T-helper 17 cell (primary cell): ENCODE measurements at places on chromosomes 6 and 20. TPM values are rescaled to one million over a fixed set of nuclear protein-coding genes. Genes with fewer than 3 reads are reported as not detected.

The SYNDIG1 gene
- not detected for total RNA-seq

DNA sequence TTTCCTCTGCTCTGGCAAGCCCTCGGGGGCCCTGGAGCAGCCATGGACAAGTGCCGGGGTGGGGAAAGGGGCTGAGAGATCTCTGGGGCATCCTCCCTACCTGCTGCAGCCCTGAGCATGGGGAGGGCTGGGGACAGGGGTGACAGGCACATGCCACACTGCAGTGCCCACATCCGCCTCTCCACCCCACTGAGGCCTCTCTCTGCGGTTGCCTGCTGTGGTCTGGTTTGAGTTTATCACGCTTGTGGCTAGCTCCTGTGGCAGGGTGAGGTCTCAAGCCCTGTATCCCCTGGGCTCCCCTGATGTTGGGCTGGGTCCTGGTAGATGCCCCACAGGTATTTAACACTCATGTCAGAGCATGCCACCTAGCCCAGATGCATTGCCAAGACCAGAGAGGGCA, 52.9 kb upstream of the MLN start:
- peak overlapping the region; percentile 53 for H3K4me3 ChIP-seq
- H3K27me3 ChIP-seq: peaks cover 14% of the 10 kb centered on the region
- no peaks in the 10 kb centered on the region for H3K36me3 ChIP-seq
- DNase-seq: peak; percentile 43

DNA sequence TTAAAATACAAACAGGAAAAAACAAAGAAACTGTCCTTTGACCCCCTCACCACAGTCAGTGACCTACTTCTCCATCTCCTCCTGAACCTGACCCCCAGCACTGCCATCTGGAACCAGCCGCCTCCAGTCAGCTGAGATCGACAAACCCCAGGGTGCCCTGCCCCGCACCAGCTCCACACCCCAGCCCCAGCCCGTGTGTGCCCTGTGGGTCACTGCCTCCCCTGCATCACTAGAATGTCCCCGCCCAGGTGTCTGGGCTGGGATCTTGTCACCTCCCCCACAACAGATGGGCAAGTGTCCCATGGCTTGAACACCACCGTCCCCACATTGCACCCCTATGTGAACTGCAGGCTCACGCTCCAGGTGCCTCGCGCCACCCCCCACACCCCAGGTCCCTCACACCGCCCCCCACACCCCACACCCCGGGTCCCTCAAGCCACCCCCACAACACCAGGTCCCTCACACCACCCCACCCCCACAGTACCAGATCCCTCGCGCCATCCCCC, 13.3 kb downstream of the TAF4 start:
- peak overlapping the region; percentile 29 for H3K27ac ChIP-seq
- DNase-seq: no peak
- H3K36me3 ChIP-seq: peaks cover 2% of the 10 kb centered on the region
- H3K27me3 ChIP-seq: no peaks in the 10 kb centered on the region

The SMLR1 gene
- not detected for total RNA-seq

GRCh38 chr6:129890164-129890563, 29.0 kb upstream of the TMEM244 start:
- H3K4me3 ChIP-seq: no peak overlapping the region
- H3K4me1 ChIP-seq: peaks cover 5% of the 10 kb centered on the region
- H3K27me3 ChIP-seq: no peaks in the 10 kb centered on the region
- DNase-seq: no peak

- peaks cover 8% of the 10 kb centered on the region for H3K4me1 ChIP-seq
- H3K27ac ChIP-seq: no peak overlapping the region
- H3K36me3 ChIP-seq: peaks cover 8% of the 10 kb centered on the region
- no peak overlapping the region for H3K4me3 ChIP-seq
- H3K27me3 ChIP-seq: peaks cover 26% of the 10 kb centered on the region
- no peak for DNase-seq
Observed at GRCh38 chr20:47691625-47692024, 93.7 kb downstream of the SULF2 start.

DNA sequence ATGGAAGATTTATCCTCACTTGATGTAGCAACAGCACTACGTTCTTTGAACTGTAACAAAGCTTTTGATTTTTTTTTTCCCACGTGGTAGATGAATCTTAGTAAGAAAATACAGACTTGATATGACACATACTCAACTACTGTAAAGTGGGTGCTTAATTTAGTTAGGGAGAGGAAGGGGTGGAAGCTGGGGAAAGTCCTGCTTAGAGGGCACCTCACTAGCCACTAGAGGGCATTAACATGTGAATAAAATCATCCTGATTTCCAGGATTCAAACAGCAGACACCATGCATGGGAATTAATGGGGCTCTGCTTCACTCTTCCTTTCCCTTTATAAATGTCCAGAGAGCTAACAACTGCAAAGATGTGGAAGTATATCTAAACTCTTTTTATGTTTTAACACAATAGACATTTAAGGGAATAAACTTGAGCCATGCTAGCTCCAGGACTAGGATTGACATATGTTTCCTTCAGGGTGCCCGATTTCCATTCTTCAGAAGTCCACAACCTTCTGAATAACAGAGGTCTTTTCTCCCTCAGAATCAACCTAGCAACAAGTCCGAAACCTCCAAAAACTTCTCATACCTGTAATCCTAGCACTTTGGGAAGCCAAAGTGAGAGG, 250.1 kb downstream of the ATXN1 start:
- no peak overlapping the region for H3K4me3 ChIP-seq
- no peak for DNase-seq
- no peaks in the 10 kb centered on the region for H3K27me3 ChIP-seq
- H3K4me1 ChIP-seq: peaks cover 39% of the 10 kb centered on the region
- H3K36me3 ChIP-seq: peaks cover 8% of the 10 kb centered on the region

DNA sequence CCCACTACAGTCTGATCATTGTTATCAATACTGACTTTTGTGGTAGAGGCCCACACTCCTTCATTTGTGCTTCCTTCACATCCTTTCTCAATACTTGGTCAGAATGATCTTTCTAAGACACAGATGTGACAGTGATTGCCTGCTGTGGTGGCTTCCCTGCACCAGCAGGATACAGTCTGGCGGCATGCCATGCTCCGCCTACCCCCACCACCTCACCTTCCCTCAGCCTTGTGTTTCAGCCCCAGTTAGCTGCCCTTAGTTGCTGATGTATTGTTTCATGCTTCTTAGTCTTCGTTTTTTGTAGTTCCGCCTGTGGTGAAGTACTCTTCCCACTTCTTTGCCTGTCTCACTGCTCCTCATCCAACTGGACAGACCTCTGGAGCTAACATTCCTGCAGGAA, 10.9 kb downstream of the LRRC1 start:
- H3K36me3 ChIP-seq: peaks cover 5% of the 10 kb centered on the region
- no peak for DNase-seq
- peaks cover 23% of the 10 kb centered on the region for H3K4me1 ChIP-seq
- no peak overlapping the region for H3K27ac ChIP-seq
- H3K27me3 ChIP-seq: no peaks in the 10 kb centered on the region
- H3K4me3 ChIP-seq: no peak overlapping the region

DNA sequence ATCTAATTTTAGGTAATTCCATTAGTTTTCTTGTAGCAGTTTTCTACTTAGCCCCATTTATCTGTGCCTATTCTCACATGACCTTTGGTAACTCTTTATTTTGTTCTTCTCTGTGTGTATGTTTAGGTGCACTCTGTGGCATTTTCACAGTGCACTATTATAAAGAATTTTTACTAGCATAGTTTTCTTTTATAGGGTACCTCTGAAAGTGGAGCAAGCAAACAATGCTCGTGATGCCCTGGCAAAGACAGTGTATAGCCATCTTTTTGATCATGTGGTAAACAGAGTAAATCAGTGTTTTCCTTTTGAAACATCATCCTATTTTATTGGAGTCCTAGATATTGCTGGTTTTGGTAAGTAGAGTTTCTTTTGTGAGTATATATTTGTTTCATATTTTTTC, 107.9 kb downstream of the MYO6 start:
- no peaks in the 10 kb centered on the region for H3K27me3 ChIP-seq
- no peak overlapping the region for H3K4me3 ChIP-seq

GRCh38 chr6:125927761-125928160, 28.8 kb upstream of the HINT3 start:
- no peak overlapping the region for H3K27ac ChIP-seq
- DNase-seq: no peak
- peaks cover 3% of the 10 kb centered on the region for H3K4me1 ChIP-seq
- H3K36me3 ChIP-seq: peaks cover 12% of the 10 kb centered on the region

The CAP2 gene
- total RNA-seq: not detected

DNA sequence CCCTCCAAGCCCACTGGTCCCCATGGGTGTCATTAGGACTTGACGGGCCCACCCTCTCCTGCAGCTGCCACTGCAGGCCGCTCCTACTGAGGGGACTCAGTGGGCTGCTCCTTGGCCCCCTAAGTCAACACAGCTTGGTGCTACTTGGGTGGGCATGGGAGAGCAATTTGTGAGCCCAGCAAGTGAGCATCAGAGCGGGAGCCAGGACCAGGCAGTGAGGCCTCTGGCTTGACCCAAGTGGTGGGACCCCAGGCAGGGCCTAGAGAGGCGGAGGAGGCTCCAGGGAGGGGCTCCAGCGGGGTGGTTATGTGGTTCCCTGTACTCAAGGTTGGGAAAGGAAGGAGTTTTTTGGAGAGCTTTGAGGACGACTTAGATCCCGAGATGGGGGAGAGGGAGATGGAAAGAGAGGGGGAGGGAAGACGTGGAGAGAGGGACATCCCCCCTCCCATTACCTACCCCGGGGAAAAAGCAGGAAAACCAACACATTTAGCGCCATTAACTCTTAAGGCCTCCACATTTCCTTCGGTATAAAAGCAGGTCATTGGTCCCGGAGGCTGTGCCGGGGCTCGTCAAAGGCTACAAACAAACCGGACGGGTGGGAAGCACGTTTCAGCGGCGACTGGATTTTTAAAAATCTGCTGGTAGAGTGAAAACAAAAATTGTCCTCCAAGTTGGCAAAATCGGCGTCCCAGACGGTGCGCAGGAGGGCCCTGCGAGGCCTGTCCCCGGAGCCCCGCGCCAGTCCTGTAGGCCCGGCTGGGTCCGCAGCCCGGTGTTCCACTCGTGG, 8.8 kb downstream of the FOXC1 start:
- peaks cover 10% of the 10 kb centered on the region for H3K4me1 ChIP-seq
- no peak overlapping the region for H3K27ac ChIP-seq
- H3K27me3 ChIP-seq: peaks cover 47% of the 10 kb centered on the region
- DNase-seq: no peak

GRCh38 chr20:17870086-17870740, 98.4 kb downstream of the SNX5 start:
- peaks cover 9% of the 10 kb centered on the region for H3K4me1 ChIP-seq
- peaks cover 38% of the 10 kb centered on the region for H3K27me3 ChIP-seq
- DNase-seq: no peak
- H3K27ac ChIP-seq: no peak overlapping the region

The FAM209B gene
- total RNA-seq: 1.5 TPM

DNA sequence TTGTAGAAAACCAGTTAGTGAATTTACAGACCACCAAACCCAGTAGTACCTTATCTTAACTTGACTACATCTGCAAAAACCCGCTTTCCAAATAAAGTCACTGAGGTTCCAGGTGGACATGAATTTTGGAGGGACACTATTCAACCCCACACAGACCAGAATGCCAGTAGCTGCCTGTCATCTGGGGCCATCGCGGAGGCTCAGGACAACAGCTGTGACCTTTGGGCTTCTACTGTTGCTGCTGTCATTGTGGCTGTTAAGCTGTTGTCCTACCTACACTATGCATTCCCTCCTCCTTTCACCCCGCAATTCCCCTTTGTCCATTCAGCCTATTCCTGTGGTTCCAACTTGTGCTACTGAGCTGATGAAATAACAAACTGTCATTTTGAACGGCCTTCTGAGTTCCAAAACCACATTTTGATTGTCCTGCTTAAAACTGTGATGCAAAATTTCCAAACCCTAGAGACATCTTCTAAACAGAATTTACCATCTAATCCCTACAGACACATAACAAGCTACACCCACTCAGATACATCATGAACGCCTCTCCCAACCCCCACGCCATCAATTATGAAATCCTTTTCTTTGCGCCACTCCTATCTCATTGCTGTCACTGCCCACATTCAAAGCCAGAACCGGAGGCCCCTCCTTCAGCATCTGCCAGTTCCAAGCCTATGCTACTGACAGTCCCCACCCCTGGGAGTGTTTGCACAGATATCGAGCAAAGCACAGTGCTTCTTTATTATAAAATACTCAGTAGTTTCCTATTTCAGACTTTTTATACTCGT, 125.0 kb downstream of the C6orf118 start:
- no peaks in the 10 kb centered on the region for H3K27me3 ChIP-seq
- no peak for DNase-seq
- no peak overlapping the region for H3K4me3 ChIP-seq

GRCh38 chr6:170480050-170480692, 72.9 kb downstream of the PSMB1 start:
- H3K27me3 ChIP-seq: peaks cover 49% of the 10 kb centered on the region
- no peak for DNase-seq
- peaks cover 3% of the 10 kb centered on the region for H3K36me3 ChIP-seq
- H3K4me1 ChIP-seq: no peaks in the 10 kb centered on the region
- no peak overlapping the region for H3K27ac ChIP-seq

DNA sequence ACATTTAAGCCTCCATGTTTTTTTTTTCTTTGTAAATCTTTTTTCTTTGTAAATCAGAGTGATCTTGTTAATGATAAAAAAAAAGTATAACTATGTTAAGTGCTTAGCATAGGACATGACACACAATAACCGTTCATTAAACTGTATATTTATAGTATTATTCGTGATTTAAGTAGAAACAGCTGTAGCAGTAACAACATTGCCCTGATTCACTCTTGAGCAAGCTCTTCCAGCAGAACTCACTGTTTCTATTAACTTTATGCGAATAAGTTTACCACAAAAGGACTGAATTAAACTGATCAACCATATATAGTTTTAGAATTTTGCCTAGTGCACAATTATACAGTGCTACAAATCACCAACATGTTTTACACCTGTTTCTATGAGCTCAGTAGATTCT, 1338.0 kb upstream of the EYS start:
- H3K4me3 ChIP-seq: no peak overlapping the region
- H3K27ac ChIP-seq: no peak overlapping the region
- peaks cover 2% of the 10 kb centered on the region for H3K36me3 ChIP-seq
- no peak for DNase-seq

GRCh38 chr6:115570331-115570730, 490.4 kb downstream of the FRK start:
- no peaks in the 10 kb centered on the region for H3K4me1 ChIP-seq
- H3K27ac ChIP-seq: no peak overlapping the region
- no peak overlapping the region for H3K4me3 ChIP-seq

The MED23 gene
- total RNA-seq: 48.5 TPM

DNA sequence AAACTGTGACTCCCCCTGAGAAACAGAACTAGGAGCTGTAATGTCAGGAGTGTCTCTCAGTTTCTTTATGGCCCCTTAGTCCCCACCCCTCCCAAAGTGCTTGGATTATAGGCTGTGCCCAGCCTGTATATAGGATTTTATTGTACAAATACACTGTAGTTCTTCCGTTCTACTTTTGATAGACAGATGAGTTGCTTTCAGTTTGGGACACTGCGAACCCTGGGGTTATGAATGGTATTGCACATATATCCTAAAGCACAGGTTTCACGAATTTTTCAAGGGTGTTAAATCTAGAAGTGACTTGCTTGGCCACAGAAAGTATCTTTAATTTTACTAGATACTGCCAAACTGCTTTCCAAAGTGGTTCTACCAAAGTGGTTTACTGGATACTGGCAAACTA, 152.9 kb upstream of the ATXN1 start:
- peaks cover 3% of the 10 kb centered on the region for H3K27me3 ChIP-seq
- H3K27ac ChIP-seq: no peak overlapping the region
- no peak for DNase-seq

- no peaks in the 10 kb centered on the region for H3K27me3 ChIP-seq
- no peak for DNase-seq
- no peak overlapping the region for H3K27ac ChIP-seq
Observed at GRCh38 chr6:36110050-36110449, 20.3 kb upstream of the MAPK13 start.

The RFX6 gene
- not detected for total RNA-seq

The LIME1 gene
- total RNA-seq: 179 TPM

The PNPLA1 gene
- total RNA-seq: not detected
